ENCODE measurements at places on chromosomes 6 and 20.

- DNase-seq = no peak
Measured at GRCh38 chr6:31114970-31115849, 610 bp downstream of the PSORS1C1 start.

DNA sequence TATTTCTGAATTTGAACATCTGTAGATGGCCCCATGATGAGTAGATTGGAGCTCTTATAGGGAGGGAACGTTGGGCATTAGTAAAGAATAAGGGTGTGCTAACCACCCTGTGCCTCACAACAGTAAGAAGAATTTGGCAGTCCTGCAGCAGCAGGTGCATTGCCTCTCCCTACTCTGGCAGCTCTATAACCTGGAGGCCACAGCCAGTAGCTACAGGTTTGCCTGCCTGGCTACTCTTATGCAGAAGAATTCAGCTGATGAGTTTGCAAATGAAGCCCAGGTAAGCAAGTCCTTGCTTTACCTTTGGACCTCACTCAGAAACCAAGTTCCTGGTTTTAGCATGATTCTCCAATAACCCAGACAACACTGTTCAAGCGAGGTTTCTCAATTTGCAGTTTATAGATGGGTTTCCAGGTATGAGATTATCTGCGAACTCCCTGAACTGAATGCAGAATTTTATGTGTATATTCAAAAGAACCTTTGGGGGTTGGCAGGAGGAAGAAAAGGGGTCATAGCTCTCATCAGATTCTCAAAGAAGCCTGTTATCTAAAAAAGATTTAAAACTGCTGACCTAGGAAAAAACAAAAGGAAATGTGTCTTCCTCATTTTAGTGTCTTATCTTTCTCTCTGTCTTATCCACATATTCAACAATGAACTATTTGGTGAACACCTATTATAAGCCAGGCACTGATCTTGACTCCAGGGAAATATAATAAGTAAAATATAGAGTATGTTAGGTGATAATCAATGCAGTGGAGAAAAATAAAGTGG, 18.9 kb downstream of the TREML1 start:
- DNase-seq = no peak

DNA sequence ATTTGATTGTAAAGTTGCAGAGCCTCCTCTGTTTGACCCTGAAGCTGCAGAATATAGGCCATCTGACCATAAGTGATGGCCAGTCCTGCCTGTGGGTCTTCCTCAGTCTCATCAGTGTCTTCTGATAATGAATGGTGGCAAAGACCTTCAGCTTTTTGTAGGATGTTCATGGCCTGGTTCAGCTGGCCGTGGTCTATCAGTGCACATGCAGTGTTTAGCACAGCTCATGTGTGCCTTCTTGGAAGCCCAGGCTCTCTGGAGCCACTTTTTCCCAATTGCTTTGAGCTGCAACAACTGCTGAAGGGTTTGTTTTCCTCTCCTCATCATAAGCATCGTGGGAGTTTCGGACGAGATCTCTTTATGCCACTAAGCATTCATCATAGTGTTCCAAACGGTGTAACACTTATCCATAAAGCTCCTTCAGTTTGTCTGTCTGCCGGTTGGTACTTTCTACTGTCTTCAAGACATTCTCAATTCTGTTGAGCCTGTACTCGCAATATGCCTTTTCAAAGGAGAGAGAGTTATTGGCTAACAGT, 70.1 kb upstream of the TULP4 start:
- no peak for DNase-seq

DNA sequence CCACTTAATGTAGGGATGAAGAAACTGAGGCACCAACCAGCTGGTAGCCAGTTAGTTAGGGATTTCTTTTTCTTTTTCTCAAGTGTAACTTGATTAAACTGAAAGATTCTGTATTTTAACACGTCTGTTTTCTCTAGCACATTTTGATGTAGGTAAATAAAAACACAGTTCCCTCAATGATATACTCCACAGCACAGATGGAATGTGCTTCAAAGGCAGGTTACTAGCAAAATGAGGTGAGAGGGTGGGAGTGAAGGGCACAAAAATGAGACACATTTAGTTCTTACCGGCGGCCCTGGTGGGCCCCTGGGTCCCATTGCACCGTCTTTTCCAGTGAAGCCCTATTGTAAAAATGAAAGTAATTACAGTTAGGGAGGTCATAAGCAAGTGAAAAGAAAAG, 108.9 kb downstream of the COL12A1 start:
- no peak for DNase-seq

GRCh38 chr6:170152989-170153388, 137.9 kb downstream of the DLL1 start:
- DNase-seq = peak; percentile 49

DNA sequence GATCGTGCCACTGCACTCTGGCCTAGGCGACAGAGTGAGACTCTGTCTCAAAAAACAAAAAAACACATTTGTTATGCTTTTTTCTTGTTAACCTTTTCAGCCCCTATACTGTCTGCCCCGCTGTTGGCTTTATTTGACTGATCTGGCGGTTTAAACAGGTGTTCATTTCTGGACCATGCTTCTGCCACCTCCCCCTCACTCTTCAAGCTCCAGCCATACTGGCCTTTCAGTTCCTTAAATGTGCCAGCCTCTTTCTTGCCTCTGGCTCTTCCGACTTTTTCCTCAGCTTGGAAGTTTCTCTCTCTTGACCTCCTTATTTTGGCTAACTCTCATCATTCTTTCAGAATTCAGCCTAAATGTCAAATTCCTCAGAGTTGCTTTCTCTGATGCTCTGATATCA, 35.2 kb upstream of the TXLNB start:
- no peak for DNase-seq

DNA sequence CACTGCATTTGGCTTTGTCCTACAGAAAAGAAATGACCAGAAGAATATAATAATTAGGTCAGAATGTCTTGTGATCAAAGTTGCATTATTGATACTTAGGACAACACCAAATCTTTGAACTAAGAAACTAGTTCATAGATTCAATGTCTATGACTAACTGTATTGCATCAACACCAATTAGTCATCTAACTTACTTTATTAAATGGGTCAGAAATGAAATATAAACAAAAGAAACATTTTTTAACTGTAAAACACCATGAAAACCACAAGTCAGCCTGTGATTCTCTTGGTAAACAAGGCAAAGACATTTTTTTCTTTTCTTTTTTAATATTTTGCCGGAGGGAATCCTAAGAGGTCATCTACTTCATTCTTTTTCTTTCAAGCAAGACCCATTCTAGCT, 114.1 kb upstream of the HDDC2 start:
- DNase-seq = no peak

DNA sequence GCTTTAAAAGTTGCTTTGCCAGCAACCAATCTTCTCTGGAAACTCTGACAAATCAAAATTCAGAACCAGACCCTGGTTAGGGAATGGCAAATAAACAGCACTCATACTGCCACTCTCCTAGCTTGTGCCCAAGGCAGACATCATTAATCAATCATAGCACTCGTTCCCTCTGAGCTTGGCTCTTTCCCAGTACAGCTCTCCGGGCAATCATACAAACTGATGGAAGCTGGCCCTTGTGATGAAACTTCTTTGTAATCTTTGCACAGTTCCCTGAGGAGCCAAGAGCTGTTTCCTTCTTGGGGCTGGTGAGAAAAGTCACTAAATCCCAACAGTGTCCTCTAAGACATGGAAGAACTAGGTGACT, 34.7 kb downstream of the KIAA1755 start:
- no peak for DNase-seq

GRCh38 chr20:60403105-60403741, 445.0 kb downstream of the CDH26 start:
- DNase-seq = no peak

GRCh38 chr20:62120990-62121775, 1.1 kb upstream of the LSM14B start:
- no peak for DNase-seq

DNA sequence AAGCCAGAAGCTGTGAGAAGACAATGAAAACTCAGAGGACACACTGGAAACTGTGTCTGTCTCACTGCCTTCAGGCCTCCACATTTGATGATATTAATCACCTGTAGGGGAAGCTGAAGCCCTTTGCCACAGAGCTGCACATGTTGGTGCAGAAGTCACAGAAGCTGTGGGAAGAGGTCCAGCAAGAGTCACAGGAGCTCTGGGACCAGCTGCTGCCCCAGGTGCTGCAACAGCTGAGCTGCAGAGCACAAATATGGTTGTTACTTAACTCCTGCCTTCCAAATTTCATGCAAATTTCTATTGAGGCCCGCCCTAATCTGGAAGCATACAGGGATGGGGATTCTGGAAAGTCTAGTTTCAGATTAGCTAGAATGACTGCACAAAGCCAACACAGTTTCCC, 169.3 kb downstream of the OGFRL1 start:
- DNase-seq = peak; percentile 83

- no peak for DNase-seq
Measured at GRCh38 chr6:24796616-24797290, 2.0 kb downstream of the ARMH2 start.

DNA sequence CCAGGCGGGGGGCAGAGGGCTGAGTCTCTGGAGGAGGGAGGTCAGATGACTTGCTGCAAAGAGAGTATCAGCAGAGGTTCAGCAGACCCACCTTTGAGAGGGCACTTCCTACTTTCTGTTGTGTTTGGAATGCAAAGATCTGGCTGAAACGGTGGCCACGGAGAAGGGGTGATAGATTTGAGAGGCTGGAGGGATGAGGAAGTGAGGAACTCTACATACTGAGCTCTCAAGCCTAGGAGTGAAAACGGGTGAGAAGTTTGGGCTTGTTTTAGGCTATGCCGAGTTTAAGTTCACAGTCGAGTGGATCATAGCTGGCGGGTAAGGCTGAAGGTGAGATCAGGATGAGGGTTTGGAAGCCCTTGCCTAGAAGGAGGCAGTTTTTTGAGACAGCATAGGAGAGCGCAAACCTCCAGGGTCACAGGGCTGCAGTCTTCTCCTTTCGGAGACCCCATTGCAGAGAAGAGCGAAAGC, 477 bp upstream of the ITPA start:
- DNase-seq = no peak

DNA sequence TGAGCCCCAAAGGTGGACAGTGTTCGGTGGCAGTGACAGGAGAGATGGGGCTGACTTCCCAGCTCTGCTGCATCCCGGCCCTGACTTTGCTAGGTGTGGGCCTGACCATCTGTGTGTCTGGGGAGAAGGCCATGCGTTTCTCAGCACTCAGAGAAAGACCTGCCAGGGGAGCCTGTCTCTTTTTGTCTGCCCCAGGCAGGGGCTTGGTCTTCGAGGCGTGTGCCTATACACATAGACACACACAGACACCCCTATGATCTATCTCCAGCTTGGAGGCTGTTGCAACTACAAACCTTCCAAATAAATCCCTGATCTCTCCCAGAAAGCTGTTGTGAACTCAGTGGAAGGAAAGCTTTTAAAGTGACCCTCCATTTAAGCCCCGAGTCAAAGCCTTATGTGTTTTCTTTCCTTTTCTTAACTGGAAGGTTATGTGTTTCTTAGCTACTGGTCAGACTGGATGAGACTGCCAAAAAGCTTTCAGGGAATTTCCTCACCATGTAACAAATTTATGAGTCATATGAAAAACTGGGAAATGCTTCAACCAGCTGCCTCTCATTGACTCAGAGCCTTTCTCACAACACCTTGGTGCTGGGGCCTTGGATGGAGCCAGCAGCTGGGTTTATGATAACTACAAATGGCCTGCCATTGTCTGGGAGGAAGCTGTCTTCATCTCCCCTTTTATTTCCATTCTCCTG, 102.6 kb downstream of the CDC5L start:
- DNase-seq = no peak

DNA sequence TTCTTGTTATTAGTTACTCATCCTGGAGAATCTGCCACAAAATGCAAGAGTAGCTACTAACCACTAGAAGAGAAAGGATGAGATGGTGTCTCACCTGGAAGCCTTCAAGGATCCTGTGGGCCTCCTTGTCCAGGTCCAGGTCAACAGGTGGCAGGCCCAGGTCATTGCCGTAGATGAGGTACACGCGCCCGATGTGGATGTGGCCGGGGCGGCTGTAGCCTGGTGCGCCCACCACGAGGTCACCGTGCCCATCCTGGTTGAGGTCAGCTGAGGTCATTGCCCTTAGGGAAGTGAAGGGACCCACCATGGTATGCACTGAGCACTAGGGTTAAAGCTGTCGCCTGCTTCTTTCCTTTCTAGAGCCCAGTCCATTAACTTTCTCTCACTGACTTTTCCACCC, 35.5 kb downstream of the GPLD1 start:
- DNase-seq = no peak

DNA sequence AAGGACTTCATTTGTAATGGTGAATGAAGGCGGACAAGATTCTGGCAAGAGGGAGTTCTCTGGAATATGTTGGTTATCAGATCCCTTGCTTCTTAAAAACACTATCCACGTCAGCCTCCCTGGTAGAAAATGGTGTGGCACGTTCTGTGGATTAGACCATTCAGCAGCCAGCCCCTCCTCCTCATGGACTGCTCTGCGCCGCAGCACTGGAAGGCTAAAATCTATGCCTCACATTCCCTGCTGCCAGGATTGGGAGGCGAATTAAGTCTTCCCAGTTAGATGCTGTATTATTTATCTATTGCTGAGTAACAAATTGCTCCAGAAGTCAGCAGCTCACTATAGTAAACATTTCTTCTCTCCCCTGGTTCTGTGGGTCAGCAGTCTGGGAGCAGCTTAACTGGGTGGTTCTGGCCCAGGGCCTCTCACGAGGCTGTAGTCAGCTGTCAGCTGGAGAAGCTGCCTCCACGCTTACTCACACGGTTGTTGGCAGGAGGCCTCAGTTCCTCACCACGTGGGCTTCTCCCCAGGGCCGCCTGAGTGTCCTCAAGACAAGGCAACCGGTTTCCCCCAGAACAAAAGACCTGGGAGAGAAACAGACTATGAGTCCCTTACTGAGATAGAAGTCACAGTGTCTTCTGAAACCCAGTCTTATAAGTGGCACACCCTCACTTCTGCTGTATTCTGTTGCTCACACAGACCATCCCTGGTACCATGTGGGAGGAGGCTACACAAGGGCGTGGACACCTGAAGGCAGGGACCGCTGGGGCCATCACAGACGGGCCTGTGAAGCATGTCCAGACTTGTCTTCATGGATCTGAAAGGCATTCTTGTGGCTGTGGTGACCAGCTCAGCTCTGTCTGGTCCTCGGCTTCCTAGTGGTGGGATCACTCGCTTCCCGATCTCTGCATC, 101.0 kb downstream of the NRN1 start:
- DNase-seq = no peak

- no peak for DNase-seq
Measured at GRCh38 chr6:165173484-165173883, 135.9 kb downstream of the C6orf118 start.

DNA sequence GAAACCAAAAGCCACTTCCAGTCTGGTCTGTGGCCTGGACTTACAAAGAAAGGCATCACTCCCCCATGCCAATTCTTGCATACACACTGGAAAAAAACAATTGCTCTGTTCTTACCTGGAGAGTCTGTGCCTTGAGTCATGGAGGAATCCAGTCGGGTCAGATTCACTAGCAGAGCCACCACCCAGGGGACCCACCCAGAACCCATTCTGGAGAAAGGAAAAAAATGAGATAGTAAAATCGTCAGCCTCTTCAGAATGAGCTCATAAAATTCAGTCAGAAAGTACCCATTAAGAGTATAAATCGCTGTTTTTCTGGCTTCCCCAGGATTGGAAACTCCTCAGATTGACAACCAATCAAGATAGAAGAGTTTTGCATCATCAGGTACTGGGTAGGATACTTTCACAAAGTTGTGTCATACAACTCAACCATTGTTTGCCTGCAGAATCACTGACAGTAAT, at the start of gene HLA-DOB:
TSS of gene HLA-DOB (minus strand) at position 257 of the 459 bp plus-strand sequence. CDS start at position 206, 51 bp downstream.
- DNase-seq = no peak

- DNase-seq = no peak
Measured at GRCh38 chr6:13303668-13304017, 24.7 kb downstream of the TBC1D7 start.

GRCh38 chr6:85561750-85562357, 31.8 kb downstream of the SNX14 start:
- no peak for DNase-seq

- no peak for DNase-seq
Measured at GRCh38 chr6:46704562-46704961, 16.9 kb downstream of the TDRD6 start.

GRCh38 chr6:6810727-6811126, 222.2 kb downstream of the LY86 start:
- no peak for DNase-seq

Data from NCI-H1694 treated with DMSO at 0.1 percent for 48 hours (cell line).